ENCODE measurements at places on chromosomes 7 and 10.

- peak; percentile 93 for DNase-seq
These were observed 1.7 kb downstream of the EGFR start for GRCh38 chr7:55020466-55020871.

- DNase-seq: peak; percentile 59
These were observed 11.9 kb downstream of the HNRNPF start for GRCh38 chr10:43396928-43397624.

DNA sequence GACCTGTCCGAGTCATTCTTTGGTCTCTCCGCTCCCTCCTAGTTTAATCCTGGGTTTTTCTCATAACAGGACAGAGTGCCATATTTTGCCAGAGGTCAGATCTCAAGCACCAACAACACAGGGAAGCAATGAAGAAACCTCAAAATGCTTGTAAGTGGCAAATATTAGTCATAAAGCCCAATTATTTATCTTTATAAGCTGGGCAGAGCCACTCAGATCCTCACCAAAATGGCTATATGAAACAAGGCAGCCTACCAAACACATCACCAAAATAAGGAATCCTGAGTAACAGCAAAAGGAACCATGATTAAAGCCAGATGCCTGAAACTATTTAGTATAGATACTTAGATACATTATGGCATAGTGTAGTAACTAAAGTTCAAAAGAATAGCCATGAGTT is 4.7 kb downstream of the ECD start:
- DNase-seq: no peak

DNA sequence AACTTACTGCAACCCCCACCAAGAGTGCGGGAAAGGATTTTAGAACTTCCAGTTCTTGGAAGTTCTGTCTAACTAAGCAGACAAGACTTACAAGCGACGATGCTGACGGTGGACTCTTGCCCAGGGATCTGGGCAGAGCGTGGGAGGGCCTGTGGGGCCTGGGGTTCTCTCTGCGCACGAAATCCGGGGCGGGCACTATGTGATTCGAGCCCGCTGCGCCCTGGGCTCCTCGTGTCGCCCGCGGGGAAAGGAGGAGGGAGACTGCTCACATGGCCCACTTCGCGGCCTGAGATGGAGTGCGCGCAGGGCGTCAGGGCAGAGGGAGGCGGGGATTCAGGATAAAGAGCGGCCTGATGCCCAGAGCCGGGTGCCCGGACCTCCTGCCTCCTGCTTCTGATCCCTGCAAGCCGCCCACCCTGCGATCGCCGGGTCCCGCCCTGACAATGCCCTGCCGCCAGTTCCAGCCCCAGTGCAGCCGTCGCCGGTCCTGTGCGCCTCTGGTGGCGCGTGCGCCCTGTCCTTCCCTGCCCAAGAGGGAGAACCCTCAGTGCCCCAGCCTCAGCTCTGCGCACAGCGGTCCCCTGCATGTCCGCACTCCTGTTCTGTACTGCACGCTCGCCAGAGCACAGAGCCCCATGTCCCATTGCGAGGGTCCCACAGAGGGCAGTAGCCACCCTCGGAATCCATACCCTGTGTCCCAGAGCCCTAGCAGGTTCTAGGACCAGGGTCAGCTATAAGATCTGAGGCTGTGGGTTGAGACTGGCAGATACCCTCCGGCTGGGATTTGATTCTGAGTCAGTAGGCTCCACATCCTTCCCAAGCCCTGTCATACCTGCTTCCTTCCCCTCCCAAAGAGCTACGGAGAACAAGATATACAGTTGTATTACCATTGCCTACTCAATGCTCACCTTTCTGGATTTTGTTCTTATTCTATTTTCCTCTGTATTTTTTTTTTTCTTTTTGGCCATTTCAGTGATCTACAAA is 99.4 kb upstream of the TMEM106B start:
- peak; percentile 47 for DNase-seq

DNA sequence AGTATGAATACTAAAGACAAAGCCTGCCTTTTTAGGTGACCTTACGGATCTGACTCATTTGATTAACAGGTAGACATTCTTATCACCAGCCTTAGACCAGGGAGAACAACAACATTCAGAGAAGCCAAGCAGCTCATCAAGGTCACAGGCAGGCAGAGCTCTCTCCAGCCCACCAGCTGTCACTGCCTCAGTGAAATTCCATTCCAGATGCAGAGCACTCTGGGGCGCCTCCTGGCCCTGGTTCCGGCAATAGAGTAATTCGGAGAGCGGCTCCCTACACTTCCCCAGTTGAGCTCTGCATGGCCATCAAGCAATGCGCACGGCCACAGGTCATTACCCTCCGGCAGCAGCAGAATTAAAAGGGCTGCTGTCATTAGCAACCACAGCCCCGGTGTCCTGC is 164.7 kb downstream of the TCERG1L start:
- DNase-seq: no peak

DNA sequence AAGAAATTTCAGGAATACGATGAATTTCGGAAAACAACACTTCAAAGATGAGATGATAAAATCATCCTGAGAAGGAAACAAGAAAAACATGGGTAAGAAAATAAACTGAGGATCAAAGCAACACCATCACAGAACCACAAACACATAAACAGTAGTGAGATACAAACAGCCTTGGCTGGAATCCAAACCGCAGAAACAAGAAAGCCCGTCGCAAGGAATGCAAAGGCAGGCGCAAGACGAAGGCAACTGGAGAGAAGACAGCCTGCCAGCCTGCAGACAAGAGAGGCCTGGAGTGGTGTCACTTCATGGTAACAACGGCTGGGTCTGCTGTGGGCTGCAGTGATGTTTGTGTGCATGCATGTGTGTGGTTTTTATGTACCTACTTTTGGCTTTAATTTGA is 61.8 kb upstream of the DRGX start:
- no peak for DNase-seq

DNA sequence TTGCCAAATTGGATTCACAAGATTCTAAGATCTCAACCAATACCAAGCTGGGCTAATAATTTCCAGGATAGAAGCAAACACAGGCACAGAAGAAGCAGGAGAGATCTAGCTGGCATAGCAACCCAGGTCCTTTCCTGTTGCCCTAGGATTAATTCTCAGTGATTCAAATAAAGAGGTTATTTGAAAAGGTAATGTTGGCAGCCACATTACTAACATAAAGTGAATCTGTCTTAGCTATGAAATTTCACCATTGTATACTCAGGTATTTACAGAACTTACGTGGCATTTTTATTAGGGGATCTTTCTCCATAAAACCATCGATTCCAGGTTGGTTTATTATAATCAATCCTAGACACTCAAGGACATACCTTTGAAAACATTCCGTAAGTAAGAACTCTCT is 379.3 kb upstream of the POM121L12 start:
- no peak for DNase-seq

DNA sequence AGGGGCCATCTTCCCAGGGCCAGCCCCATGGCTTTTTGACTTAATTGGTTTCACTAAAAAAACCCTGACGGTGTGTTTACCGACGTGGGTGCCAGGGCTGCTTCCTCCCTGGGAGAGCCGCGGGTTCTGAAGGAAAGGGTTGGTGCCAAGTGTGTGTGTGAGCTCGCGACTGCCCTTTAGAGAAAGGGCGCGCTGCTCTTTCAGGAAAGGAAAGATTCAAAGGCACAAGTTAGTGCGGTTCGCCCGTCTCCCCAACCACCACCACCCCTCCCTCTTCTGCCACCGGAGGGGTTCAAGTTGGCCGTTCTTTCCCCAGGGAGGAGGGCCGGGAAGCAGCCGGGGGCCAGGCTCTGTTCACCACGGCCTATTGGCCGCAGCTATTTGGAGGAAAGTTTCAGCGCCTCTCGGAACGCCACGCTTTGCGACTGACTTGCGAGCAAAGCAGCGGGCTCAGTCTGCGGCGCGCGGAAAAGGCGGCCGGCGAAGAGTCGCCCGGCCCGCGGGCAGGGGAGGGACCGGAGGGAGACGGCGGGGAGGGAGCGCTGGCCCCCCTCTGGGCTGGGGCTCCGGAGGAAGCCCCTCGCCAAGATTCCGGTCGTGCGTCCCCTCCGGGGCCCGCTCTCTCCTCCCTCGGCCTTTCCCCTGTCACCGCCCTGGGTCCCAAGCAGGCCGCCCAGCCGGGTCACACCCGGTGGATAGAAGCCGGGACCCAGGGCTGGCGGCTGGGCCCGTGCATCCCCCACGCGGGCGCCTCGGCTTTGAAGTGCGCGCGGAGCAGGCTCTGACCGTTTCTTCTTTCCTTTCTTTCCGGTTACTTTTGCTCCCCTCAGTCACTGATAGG is 165.9 kb upstream of the PPP1R3A start:
- DNase-seq: no peak

- DNase-seq: peak; percentile 83
These were observed 195.4 kb downstream of the SKIDA1 start for GRCh38 chr10:21329995-21330627.

DNA sequence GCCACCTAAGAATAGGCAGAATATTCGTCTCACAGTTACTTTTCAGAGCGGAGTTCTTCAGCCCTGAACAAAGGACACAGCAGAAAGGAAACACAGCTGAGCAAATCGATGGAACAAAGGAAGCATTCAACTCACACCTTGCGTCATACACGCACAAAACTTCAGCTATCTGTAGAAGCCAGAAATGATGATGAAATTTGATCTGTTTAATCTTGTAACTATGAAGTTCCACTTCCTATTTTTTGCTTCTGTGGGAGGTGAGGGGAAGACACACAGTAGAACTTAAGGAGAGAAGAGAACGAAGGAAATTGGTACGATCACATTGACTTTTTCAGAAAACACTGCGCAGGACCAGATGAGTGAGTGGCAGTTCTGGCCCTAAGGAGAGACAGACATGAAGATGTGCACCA is 26.2 kb downstream of the FAM171A1 start:
- DNase-seq: peak; percentile 77

DNA sequence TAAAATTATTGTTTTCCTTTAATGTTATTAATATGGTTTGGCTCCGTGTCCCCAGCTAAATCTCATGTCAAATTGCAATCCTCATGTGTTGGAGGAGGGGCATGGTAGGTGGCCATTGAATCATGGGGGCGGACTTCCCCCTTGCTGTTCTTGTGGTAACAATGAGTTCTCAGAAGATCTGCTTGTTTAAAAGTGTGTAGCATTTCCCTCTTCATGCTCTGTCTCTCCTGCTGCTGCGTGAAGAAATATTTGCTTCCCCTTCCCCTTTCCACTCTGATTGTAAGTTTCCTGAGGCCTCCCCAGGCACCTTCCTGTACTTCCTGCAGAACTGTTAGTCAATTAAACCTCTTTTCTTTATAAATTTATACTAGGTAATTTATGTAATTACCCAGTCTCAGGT is 27.5 kb downstream of the VIM start:
- no peak for DNase-seq
